Activated T-helper 1 cell treated with Interleukin-2 at 50 U/mL for 16 hours (primary cell): ENCODE measurements at places on chromosomes 13 and 19.

GRCh38 chr13:77729502-77730221 lies 32.2 kb downstream of the SLAIN1 start:
- DNase-seq = no peak

- DNase-seq = peak; percentile 68
These were observed 26.5 kb downstream of the MAN2B1 start for GRCh38 chr19:12639901-12640613.

DNA sequence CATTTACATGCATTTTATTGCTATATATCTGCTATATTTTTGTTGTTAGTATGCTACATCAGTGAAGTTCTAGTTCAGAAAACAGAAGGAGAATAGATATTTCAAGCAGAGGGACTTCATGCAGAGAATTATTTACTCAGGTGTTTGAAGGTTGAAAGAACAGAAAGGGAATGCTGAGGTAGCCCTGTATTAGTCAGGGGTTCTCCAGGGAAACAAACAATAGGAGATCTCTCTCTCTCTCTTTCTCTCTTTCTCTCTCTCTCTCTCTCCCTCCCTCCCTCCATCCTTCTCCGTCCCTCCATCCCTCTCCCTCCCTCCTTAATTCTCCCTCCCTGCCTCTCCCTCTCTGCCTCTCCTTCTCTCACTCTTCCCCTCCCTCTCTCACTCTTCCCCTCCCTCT lies 114.3 kb upstream of the TDRD3 start:
- DNase-seq = no peak

GRCh38 chr13:98295371-98295770 lies 118.3 kb upstream of the RNF113B start:
- DNase-seq = no peak

DNA sequence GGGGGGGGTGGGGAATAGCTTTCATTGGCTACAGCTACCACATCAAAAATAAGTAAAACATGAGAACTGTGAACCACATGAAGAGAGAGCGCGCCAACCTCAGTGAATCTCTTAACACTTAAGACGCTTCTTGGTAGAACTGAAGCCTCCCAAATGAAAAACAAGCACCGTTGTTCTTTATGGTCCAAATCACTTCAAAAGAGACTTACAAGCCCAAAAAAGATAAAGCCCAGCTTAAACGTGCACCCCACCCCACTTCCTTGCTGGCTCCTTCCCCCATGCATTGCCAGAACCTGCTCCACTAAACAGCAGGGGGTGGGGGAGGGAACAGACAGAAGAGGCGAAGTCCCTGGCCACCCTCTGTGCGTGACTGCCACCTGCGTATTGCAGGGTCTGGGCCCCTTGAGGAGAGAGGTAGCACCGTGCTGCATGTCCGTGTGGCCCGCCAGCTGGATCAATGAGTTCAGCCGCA lies 479.1 kb downstream of the FOXO1 start:
- DNase-seq = peak; percentile 54

DNA sequence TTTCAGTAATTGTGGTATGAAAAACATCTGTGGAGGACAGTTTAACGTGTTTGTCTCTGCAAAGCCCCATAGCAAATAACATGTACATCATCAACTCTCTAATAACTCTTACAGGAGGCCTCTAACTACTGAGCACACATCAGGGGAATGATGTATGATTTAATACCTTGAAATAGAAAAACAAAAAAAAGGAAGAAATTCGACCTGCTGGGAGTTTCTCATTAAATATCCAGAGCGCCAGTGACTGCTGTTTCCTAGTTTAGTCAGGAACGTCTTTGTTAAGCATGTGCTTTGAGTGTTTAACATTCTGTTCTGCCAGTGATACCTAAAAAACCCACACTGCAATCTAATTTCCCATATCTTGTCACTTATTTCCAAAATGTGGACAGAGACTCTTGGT lies 235.4 kb downstream of the PCDH20 start:
- DNase-seq = no peak

DNA sequence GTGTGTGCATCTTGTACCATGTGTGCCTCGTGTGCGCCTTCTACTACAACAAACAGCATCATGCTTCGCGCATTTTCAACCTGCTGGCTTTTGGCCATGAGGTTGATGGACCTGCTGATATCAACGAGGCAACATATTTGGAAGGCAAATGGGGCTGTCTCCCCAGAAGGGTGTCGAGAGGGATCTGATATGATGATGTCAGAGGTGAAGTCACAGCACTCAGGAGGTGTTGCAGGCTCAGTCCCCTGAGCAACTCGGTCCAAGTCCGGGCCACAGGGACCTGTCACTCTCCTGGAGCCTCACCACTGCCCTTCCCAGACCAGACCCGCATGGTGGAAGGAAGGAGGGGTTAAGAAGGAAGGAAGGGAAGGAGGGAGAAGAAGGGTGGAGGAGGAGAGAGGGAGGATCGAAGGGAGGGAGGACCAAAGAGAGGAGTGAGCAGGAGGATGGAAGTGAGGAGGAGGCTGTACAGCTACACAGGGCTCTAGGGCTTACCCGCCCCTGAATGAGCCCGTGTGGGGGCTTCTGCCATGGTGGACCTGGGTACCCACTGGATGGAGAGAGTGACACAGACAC lies 6.7 kb upstream of the C13orf46 start:
- no peak for DNase-seq

DNA sequence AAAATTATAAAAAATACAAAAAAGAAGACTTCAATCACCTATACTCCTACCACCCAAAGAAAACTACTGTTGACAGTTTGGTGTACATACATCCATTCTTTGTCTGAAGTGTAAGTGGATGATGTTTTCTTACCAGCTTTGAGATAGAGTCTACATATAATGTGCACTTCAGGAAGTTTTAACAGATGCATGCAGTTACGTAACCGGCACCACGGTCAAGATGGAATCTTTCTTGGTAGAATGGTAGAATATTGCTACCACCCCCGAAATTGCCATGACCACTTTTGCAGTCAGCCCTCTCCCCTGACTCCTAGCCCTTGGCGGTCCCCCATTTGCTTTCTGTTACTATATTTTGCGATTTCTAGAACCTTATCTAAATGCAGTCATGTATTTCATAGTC lies 1.4 kb downstream of the CUL4A start:
- no peak for DNase-seq

DNA sequence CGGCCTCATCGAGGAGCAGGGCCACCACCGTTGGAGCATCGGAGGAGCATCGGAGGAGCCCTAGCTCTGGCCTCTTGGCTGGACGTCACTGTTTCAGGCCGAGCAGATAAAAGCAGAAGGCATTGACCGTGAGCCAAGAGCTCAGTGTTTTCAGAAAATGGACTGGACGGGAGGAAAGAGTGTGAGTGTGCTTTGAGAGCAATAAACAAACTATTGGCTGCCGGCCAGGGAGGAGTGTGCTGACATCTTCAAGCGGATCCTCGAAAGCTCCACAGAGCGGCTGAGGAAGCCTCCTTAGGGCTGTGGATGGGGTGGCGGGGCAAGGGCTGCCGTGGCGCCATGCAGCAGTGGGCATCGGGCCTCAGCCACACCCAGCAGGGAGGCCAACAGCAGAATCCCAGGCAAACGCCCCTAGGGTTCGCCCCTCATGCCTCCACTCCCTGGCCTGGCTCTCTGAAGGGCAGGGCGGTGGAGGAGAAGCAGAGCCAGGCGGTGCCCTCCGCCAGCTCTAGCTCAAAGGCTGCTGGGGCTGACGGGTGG lies 41.8 kb downstream of the IRS2 start:
- no peak for DNase-seq

DNA sequence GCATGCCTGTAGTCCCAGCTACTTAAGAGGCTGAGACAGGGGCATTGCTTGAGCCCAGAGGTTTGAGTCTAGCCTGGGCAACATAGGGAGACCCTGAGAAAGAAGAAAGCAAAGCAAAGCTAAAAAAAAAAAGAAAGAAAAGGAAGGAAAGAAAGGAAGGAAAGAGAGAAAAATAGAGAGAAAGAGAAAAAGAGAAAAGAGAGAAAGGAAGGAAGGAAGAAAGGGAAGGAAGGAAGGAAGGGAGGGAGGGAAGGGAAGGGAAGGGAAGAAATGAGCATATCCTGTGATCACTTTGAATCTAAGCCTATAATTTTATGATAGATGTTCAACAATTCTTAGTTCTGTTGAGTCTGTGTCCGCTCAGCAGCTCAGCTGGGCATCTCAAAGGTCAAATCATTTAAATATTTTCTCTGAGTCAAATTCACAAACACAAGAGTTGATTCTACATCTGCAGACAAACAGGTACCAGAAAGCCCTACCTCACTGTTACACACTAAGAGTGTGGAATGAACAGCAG lies 70.4 kb downstream of the SUCLA2 start:
- no peak for DNase-seq

DNA sequence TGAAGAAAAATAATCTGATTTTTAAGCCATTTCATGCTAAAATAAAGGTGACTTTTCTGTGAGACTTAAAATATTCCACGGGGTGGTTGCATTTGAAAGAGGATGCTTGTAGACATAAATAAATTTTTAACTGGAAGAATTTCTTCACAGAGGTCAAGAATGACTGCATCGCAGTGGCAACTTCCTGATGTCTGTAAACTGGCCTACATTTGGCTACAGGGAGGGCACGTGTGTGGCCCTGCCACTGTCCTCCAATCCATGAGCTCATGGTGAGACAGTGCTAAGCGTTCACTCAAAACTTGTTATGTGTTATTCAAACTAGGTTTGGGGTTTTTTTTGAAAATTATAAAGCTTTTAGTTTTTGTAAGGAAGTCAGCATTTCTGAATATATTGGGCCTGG lies 1089.3 kb downstream of the EFNB2 start:
- no peak for DNase-seq

DNA sequence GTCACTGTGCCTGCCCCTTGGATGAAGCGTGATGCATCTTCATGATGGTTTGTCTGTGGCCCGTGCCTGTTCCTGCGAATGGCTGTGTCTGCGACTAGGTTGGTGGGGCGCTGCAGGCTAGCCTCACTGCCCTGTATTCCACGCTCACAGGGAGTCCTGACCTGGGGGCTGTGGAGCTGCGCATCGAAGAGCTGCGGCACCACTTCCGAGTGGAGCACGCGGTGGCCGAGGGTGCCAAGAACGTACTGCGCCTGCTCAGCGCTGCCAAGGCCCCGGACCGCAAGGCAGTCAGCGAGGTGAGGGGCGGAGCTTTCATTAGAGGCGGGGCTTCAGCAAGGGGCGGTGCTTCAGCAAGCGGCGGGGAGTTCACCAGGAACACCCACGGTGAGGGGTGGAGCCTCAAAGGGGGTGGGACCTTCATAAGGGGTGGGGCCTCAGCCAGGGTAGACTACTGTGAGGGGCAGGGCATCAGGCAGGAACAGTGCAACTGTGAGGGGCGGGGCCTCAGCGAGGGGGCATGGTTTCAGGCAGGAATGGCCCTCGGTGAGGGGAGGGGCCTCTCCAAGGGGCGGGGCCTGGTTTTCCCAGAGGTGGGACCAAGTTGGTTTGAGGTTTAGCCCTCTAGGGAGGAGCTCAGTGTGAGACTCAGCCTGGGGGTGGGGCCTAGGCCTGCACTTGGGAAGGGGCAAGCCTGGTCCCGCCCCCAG lies 17.2 kb downstream of the PKN1 start:
- DNase-seq = no peak

DNA sequence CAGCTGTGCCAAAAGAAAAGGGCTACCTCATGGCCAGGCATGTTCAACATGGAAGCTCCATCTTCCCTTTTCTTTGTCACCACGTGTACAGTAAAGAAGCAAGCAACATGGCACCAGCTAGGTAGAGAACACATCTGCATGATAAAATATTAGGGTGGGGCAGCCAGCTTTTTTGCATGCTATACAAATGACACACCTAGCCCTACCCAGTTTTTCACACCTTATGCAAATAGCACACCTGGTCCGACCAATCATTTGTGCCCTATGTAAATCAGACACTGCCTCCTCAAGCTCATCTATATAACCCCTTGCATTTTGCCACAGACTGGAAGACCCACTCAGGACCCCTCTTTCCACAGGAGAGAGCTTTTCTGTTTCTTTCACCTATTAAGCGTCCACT lies 85.5 kb downstream of the STOML3 start:
- DNase-seq = no peak

DNA sequence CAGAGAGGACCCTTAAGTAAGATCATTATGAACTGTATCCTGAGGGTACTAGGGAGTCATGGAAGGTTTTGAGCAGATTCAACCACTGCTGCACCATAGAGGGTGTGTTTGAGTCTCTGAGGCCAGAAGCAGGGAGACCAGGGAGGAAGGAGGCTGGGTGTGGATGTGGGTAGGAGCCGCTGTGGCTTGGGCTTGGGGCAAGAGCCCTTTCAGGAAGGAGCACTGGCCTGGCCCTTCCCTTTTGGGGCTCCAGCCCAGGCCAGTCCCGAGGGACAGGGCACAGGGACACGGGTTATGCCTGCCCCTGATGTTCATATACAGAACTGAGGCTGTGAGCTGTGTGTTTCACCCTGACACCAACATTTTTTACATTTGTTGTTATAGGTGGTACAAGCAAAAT lies 7.2 kb downstream of the CIC start:
- DNase-seq = no peak

DNA sequence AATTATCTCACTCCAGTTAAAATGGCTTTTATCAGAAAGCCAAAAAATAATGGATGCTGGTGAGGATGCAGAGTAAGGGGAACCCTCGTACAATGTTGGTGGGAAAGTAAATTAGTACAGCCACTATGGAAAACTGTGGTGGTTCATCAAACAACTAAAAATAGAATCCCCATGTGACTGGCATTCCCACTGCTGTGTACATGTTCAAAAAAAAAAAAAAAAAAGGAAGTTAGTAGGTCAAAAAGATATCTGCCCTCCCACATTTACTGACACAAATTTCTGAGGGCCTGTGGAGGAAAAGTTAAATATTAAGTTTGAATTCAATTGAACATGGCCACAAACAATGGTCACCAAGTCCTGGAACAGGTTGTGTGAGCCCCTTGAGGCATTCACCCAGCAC lies 9.8 kb upstream of the ZSCAN5A start:
- DNase-seq = no peak

DNA sequence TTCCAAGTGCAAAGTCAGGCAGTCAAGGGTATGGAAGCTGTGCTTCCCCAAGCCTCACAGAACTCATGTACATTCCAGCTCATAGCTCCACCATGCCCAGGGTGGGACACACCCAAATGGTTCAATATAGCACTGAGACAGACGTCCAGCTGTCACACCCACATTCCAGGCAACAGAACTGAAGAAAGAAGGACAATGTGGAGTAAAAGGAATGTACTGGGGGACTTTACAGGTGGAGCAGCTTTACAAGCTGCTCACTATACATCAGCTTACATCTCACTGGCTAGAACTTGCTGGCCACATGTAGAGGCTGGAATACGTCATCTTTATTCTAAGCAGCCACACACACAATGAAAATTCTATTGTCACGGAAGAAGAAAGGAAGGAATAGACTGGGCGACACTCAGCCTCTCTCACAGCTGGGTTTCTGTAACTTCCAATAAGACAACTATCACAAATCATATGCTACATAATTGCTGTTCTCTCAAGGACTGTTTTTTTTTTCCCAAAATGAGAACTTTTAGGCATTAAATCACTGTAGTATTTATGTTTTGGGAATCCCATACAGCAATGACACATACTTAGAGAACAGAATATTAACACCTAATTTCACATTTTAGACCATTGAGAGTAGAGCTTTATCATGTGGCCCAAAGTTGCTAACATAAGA lies 86.1 kb downstream of the KLF12 start:
- no peak for DNase-seq
